ENCODE measurements at places on chromosomes 6 and 20. TPM values are rescaled to one million over a fixed set of nuclear protein-coding genes. Genes with fewer than 3 reads are reported as not detected.

The COL12A1 gene
- total RNA-seq, result 4.7 TPM

The TCP11 gene
- total RNA-seq, result not detected

The LAMA2 gene
- total RNA-seq, result 3.6 TPM

The TREM2 gene
- total RNA-seq, result not detected

The ADGRF4 gene
- total RNA-seq, result not detected

The PLCB4 gene
- 14.1 TPM for total RNA-seq

The TP53TG5 gene
- not detected for total RNA-seq

The BEND3 gene
- 38.8 TPM for total RNA-seq

The TRIM31 gene
- not detected for total RNA-seq

The COL19A1 gene
- total RNA-seq, result not detected

The EPB41L1 gene
- total RNA-seq, result 42.0 TPM

The NRSN1 gene
- total RNA-seq, result 0.78 TPM

The GINM1 gene
- total RNA-seq, result 24.0 TPM

The CASS4 gene
- not detected for total RNA-seq

The SPATA25 gene
- total RNA-seq, result 3.0 TPM

The TNNC2 gene
- total RNA-seq, result 5.7 TPM

The UTRN gene
- total RNA-seq, result 91.2 TPM

The RNF39 gene
- 1.4 TPM for total RNA-seq

The CDC40 gene
- 27.2 TPM for total RNA-seq

The MMP24 gene
- 18.8 TPM for total RNA-seq

The ZBTB12 gene
- total RNA-seq, result 42.1 TPM

The NHSL1 gene
- total RNA-seq, result 32.4 TPM

The SIRPG gene
- not detected for total RNA-seq

The CGA gene
- total RNA-seq, result not detected
